ENCODE measurements at places on chromosomes 3 and 15.

DNA sequence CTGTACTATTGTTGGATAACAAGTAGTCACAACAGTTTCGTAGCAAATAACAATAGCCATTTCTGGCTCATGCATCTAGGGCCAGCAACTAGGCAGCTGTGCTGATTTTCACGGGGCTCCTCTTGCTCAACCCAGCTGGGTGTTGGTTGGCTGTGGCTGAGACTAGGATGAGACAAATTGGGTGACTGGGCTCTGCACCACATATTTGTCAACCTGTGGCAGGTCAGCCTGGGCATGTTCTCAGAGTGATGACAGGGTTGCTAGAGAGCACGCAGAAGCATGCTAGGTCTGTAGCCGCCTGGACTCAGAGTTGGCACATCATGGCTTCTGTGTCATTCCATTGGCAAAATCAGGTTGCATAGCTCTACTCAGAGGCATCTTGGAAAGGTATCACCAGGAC is 175.9 kb downstream of the OTOL1 start:
- DNase-seq, result no peak

GRCh38 chr3:186588632-186589031 is 18.1 kb downstream of the DNAJB11 start:
- no peak for DNase-seq

GRCh38 chr3:60325610-60326170 is 925.6 kb downstream of the FHIT start:
- DNase-seq, result no peak

- no peak for DNase-seq
These were observed 38.2 kb downstream of the BOC start for GRCh38 chr3:113249601-113250000.

GRCh38 chr15:60721707-60722106 is 242.8 kb upstream of the ICE2 start:
- no peak for DNase-seq

DNA sequence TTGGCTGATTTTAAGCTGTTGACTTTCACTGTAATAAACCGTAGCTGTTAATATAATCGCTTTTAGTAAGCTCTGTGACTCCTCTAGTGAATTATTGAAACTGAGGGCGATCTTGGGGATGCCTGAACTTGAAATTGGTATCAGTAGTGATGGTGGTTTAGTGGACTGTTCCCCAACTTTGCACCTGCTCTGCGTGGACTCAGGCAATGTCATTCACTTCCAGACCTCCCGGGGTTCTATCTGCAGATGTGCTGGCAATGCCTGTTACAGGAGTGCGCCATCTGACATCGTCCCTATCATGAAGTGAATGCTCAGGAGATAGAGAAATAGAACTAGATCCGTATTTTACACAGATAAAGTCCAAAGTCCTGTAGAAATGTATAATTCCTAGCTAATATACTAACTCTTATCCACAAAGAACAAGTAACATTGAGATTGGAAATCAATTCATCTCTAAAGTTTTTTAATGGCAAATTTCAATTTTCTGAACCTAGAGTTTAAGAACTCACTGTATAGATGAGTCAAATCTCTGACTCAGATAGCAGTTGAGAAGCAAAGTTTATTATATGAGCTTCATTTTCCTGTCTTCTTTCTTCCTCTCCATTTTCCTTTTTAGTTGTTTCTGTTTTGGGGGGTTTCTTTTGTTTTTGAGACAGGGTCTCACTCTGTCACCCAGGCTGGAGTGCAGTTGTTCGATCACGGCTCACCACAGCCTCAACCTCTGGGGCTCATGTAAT is 51.8 kb downstream of the HEG1 start:
- DNase-seq, result no peak

- DNase-seq, result no peak
These were observed 813.1 kb downstream of the NAALADL2 start for GRCh38 chr3:175672119-175672689.

GRCh38 chr15:86115145-86115801 is 35.6 kb downstream of the AGBL1 start:
- DNase-seq, result no peak

DNA sequence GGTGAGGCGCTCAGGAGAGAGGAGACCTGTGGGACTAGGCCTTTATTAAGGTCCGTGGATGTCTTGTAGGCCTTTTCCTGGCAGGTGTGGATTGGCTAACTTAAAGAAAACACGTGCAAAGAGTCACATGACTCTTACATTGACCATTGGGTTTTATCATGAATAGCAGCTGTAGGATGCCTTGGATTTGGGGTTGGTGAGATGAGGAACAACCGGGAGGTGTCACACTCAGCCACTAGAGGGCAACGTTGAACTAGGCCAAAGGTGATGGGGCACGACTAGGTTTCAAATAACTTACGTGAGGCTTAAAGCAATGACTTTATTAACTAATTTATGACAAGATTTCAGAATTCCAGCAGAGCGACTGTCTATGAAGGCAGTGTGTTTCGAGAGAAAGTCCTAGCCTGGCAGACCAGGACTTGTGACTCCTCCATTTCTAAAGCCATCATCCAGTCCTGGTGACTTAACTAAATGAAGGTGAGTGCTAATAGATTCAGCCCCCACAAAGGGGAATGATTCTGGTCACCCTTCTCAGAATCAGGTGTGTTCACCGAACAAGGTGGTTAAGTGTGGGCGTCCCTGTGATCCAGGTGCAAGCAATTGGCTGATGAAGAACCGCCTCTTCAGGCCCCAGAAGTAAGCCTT is 345.6 kb downstream of the MCTP2 start:
- peak; percentile 25 for DNase-seq

DNA sequence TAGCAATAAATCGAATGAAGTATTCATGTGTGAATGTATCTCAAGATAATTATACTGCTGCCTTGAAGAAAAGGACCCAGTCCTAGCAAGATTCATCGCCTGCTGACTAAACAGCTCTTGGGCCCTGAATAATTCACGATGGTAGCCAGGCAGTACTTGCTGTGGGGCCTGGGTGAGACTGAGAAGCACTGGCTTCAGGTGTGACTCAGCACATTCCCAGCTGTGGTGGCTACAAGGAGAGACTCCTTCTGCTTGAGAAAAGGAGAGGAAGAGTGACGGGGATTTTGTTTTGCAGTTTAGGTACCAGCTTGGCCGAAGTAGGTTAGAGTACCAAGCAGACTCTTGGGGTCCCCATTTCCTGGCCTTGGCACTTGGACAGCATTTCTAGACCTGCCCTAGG is 47.6 kb upstream of the CD200R1L start:
- no peak for DNase-seq

DNA sequence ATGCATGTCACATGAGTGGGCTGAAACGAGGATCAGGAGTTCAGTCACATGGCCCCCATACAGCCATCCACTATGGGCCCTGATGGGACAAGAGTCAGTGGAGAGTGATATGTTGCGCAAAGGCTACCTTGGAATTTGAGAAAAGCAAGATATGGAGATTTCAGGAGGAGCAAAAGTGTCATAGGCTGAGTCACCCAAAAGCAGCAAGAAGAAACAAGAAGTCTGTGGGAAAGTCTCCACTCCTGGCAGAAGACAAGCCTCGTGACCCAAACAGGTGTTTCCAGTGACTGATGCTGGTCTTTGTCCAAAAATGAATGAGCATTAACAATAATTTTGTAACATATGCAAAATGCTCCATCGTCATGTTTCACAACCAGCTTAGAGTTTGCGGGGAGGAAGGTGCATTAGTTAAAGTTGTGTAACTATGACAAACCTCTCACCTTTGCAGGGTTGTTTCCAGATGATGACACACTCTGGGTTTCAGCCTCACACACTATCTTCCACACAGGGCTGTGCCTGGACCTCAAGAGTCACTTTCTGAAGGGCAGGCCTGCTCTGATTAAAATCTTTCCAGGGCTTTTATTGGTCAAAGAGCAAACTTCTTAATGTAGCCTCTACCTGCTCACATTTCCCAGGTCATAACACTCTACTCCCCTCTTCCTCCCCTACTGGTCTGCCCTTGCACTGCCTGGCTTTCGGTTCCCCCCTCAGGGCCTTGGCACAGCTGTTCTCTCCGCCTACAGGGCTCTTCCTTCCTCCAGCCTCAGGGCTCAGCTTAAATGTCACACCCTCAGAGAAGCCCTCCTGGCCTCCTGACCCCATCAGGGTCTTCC is 3.9 kb upstream of the DNASE1L3 start:
- DNase-seq, result peak; percentile 37

- no peak for DNase-seq
These were observed 21.4 kb downstream of the SCG3 start for GRCh38 chr15:51702710-51703109.

DNA sequence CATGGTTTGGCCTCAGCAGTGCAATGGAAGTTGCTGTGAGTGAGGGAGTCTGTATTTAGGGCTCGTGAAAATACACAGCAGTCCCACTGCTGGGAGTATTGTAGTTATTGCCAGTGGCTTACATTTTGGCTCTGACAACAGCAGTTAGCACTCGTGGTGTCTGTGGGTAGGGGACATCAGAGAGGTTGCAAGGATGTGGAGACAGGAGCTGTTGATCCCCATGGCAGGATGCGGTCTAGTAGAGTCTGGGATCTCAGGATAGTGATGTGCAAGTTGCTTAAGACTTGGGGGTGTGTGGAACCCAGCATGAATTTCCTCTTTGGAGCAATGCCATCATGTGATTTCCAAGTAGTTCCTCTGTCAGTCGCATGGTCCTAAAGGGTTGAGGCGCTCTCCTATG is 59.9 kb downstream of the GALK2 start:
- no peak for DNase-seq

- no peak for DNase-seq
These were observed 55.4 kb downstream of the EMC4 start for GRCh38 chr15:34280193-34280592.

DNA sequence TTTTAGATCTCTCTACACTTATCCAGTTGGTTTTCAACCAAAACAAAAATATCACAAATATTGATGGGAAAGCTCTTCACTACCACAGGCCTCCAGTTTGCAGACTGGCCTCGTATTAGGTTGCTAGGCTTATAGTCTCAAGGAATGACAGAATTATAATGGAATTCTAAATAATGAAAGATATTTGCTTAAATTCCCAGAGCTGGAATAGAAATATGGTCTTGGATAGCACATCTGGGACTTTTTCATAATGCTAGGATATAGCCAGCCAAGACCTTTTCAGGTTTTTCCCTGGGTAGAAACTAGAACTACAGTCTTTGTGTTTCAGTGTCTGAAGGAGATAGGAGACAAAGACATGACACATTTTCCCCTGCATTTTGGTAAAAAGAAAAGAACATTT is 121.9 kb upstream of the STAC start:
- DNase-seq, result no peak

GRCh38 chr3:187669675-187670504 is at the start of gene SST:
Gene SST (minus strand): TSS chr3:187670394. CDS start chr3:187670291, 103 bp downstream.
- DNase-seq, result peak; percentile 6

DNA sequence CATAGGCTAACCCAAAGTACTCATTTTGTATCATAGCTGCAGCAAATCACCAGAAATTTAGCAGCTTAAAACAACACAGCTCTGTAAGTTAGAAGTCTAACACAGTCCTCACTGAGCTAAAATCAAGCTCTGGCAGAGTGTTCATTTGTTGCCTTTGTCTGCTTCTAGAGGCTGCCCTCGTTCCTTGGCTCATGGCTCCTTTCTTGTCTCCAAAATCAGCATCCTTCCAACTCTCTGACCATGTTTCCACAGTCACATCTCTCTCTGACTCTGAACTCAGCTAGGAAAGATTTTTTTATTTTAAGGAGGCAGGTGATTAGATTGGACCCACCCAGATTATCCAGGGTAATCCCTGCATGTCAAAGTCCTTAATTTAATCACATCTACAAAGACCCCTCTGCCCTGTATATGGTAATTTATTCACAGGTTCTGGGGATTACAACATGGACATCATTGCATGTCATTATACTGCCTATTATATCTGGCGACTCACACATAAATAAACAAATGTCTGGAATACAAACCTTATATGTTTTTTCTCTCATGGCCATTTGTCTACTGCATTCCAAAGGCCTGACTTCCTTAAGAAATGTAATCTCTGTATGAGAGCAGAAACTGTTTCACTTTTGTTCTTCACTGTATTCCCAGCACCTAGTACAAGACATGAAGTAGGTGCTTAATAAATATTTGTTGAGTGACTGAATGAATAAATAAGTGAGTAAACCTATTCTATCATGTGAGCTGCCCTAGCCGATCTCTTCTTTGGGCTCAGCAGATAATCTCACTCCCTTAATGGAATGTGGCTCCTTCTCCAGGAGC is 15.1 kb upstream of the UACA start:
- DNase-seq, result no peak

GRCh38 chr3:44318891-44319311 is 19.7 kb upstream of the TCAIM start:
- DNase-seq, result no peak

- no peak for DNase-seq
These were observed 104.2 kb upstream of the PFN2 start for GRCh38 chr3:150074697-150075416.

DNA sequence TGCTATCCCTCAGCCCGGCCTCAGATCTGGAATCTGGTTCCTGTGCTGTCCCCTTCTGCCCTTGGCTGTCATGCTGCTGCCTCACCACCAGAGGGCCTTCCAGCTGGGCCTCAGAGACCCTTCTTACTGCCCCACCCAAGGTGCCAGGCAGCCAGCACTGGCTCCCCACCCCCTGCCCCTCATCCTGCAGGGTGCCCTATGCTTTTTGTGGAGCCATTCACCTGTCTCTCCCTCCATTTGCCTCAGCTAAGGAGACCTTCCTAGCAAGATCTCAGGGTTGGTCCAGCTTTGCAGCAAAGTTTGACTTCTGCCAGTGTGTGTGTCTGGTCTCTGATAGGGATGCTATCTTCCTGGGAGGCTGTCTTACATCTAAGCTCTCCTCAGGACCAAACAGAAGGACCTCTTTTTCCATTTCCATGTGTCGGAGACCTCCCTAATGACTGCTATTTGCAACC is 1.9 kb upstream of the VWA5B2 start:
- DNase-seq, result peak; percentile 53

GRCh38 chr3:114809668-114810413 is 337.2 kb downstream of the ZBTB20 start:
- no peak for DNase-seq

DNA sequence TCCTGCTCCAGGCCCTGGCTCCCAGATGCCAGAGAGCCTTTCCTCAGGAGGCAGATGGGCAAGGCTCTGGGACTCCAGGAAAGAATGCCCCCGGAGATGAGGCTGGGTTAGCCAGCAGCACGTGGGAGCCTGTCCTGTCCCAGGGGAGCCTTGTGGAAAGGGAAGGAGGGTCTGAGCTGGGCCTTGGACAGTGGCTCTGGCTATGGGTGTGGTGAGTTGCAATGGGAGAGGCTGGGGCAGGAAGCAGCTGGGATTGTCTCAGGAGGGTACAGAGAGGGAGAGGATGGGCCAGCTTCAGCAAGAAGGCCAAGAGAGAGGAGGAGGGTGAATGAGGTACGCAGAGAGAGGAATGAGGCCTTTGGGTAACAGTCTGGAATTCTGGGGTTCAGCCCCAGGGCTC is 17.4 kb upstream of the CACNA2D2 start:
- DNase-seq, result no peak

DNA sequence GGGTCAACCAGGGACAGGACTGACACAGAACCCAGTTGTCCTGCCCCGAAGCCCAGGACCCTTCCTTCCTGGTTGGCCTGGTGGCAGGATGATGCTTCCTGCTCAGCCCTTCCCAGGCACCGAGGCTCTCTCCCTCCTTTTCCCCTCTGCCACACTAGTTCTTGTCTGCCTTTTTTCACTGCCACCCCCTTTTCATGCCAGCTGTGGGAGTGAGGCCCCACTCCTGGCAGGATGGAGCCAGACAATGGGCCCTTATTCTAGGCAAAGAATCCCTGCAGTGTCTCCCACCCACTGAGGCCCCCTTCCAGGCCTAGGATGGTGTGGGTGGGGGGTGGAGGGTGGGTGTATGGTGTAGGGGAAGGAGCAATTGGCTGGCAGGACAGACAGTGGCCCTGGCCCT is 1.1 kb upstream of the SCAMP5 start:
- DNase-seq, result no peak

Data from activated naive CD4-positive, alpha-beta T cell treated with Interleukin-2 at 50 U/mL for 16 hours (primary cell).